ENCODE measurements at places on chromosomes 3 and 15.
A peak's percentile ranks its signal among the peaks of the same experiment; 100 is the strongest.

GRCh38 chr15:69060744-69061143 lies 46.2 kb downstream of the NOX5 start:
- DNase-seq = peak; percentile 45
- H3K27ac ChIP-seq = peak overlapping the region; percentile 87
- H3K4me1 ChIP-seq = peaks cover 47% of the 10 kb centered on the region

GRCh38 chr3:27391796-27392195 lies 22.6 kb upstream of the NEK10 start:
- no peaks in the 10 kb centered on the region for H3K27me3 ChIP-seq
- H3K36me3 ChIP-seq = peaks cover 42% of the 10 kb centered on the region
- DNase-seq = no peak
- H3K4me3 ChIP-seq = no peak overlapping the region
- H3K4me1 ChIP-seq = no peaks in the 10 kb centered on the region

DNA sequence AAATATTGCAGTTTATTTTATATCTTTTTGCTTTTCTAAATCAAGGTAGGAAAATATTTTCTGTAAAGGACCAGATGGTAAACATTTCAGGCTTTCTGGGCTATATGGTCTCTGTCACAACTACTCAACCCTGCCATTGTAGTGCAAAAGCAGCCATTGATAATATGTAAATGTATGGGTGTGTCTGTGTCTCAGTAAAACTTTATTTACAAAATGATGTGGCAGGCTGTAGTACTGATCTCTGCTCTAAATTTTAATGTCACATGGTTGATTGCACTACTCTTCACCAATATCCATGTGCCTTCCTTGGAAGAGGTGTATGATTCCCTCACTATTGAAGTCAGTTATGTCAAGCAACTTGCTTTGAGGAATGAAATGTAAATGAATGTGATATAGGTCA lies 175.0 kb downstream of the GOLIM4 start:
- no peaks in the 10 kb centered on the region for H3K4me1 ChIP-seq
- H3K36me3 ChIP-seq = no peaks in the 10 kb centered on the region
- H3K4me3 ChIP-seq = no peak overlapping the region

GRCh38 chr3:114285648-114286230 lies 8.1 kb upstream of the TIGIT start:
- H3K27ac ChIP-seq = no peak overlapping the region
- H3K27me3 ChIP-seq = 0 out of 2 replicates have a peak, but pooled peaks cover 3% of the 10 kb centered on the region
- DNase-seq = no peak
- no peaks in the 10 kb centered on the region for H3K36me3 ChIP-seq

GRCh38 chr15:59904450-59905135 lies 99.5 kb upstream of the FOXB1 start:
- H3K27me3 ChIP-seq = peaks cover 34% of the 10 kb centered on the region
- H3K4me3 ChIP-seq = no peak overlapping the region
- H3K4me1 ChIP-seq = no peaks in the 10 kb centered on the region
- no peaks in the 10 kb centered on the region for H3K36me3 ChIP-seq

GRCh38 chr3:28924744-28925360 lies 356.0 kb upstream of the RBMS3 start:
- DNase-seq = peak; percentile 76
- peak overlapping the region; percentile 67 for H3K27ac ChIP-seq
- H3K4me1 ChIP-seq = peaks cover 14% of the 10 kb centered on the region
- no peaks in the 10 kb centered on the region for H3K36me3 ChIP-seq
- H3K27me3 ChIP-seq = no peaks in the 10 kb centered on the region

All from PC-3 (cell line).